ENCODE measurements at places on chromosomes 11 and 22.

GRCh38 chr11:73667891-73668290 lies 21.5 kb downstream of the PLEKHB1 start:
- DNase-seq, result no peak

DNA sequence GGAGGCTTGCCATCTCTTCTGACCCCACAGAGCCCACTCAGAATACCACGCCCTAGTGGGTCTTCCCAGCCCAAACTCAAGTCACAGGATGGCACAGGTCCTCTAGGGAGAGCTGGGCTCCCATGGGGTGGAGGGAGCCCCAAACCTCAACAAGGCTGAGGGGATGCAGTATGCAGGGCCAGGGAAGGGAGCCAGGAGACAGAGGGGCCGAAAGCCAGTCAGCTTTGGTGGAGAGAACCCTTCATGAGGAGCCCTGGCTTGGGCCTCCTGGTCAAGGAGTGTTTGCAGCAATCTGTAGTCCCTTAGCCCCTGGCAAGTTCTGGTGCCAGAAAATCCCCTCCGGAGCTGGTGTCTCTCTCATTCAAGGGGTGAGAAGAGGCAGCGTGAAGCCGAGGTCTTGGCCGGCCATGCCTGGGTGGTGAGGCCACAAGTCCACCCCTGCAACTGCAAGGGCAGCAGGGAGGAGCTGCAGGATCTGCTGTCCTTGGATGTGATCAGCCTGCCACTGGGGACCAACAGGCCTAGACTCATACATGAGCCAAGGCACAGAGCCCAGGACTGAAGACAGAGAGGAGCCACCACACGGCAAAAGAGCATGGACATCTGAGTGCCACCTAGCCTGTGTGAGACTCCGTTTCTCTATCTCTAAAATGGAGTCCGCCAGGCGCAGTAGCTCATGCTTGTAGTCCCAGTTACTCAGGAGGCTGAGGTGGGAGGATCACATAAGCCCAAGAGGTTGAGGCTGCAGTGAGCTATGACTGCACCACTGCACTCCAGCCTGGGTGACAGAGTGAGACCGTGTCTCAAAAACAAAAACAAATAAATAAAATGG lies 24.1 kb downstream of the NEAT1 start:
- DNase-seq, result peak; percentile 29

- DNase-seq, result no peak
Measured at GRCh38 chr11:13327421-13327820, 49.8 kb downstream of the BMAL1 start.

DNA sequence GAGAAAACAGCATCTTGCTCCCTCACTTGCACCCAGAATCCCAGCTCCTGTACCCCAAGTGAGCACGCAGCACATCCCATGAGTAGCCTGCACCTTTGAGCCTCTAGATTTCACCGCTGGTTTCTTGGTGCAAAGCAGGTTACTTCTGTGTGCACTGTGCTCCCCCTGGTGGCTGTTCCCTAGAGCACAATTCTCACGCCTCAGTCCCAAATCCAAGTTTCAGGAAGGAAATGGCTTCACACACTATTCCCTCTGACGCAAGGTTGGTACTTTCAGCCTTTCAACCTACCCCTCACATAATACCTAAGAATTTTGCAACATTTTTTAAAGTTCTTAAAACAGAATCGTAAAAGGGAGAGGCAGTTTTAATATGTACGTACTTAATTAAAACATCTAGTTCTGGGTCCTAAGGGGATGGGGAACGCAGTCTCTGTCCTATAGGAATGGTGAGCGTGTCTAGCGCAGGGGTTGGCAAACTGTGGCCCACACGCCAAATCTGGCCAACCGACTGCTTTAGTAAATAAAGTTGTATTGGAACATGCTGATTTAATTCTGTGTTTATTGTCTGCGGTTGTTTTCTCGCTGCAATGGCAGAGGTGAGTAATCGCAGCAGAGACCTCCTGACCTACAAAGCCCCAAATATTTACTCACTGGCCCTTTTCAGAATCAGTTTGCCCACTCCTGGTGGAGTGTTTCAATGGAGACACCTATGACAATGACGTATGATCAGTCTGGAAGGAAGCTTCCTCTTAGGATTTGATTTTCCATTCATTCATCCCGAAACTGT lies 27.5 kb downstream of the DHCR7 start:
- DNase-seq, result no peak

- no peak for DNase-seq
Measured at GRCh38 chr11:124801014-124801413, 808 bp upstream of the MSANTD2 start.

DNA sequence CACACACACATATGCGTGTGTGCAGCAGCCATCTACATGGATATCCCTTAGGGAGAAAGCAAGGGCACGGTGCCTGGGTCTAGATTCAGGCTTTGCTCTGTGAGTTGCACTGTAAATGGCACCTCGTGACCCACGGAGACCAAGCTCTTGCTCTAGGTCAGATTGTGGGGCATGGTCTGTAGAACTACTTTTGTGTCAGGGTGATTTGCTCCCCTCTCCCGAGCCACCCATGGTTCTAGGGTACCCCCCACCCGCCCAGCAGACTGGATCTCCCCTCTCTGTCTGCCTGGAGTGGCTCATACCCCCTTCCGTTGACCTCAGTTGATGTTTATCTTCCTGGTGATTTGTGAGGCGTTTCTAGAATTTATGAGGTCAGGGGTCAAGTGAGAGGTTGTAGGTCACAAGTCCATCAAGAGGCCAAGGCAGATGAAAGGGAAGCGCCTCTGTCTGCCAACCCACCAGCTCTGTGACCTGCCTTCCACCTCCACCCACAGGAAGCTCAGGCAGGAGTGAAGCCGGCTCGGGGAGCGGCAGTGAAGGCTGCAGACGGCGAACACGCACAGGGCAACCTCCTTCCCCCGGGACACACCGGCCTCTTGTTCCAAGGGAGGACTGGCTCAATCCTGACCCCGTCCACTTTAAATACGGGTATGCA lies 76.2 kb upstream of the TTLL12 start:
- peak; percentile 69 for DNase-seq

- DNase-seq, result no peak
Measured at GRCh38 chr11:98183034-98183433, 837.7 kb upstream of the CNTN5 start.

GRCh38 chr22:46612341-46612903 lies 7.8 kb upstream of the GRAMD4 start:
- DNase-seq, result no peak

DNA sequence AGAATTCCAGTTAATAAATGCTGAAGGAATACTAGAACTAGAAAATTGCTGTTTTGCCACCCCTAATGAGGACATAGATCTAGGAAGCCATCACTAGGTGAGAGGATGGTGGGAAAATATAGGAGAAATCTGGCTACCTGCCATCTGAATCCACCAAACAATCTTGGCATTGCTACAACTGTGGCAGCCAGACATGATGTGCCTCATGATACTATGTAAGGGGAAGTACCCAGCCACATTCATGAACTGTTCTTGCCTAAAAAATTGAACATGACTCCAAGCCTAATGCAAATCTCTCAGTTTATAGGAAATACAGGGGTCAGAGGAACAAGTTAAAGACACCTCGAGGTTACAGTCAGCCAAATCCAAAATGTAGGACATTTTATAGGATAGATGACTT lies 72.8 kb downstream of the SFI1 start:
- DNase-seq, result no peak

DNA sequence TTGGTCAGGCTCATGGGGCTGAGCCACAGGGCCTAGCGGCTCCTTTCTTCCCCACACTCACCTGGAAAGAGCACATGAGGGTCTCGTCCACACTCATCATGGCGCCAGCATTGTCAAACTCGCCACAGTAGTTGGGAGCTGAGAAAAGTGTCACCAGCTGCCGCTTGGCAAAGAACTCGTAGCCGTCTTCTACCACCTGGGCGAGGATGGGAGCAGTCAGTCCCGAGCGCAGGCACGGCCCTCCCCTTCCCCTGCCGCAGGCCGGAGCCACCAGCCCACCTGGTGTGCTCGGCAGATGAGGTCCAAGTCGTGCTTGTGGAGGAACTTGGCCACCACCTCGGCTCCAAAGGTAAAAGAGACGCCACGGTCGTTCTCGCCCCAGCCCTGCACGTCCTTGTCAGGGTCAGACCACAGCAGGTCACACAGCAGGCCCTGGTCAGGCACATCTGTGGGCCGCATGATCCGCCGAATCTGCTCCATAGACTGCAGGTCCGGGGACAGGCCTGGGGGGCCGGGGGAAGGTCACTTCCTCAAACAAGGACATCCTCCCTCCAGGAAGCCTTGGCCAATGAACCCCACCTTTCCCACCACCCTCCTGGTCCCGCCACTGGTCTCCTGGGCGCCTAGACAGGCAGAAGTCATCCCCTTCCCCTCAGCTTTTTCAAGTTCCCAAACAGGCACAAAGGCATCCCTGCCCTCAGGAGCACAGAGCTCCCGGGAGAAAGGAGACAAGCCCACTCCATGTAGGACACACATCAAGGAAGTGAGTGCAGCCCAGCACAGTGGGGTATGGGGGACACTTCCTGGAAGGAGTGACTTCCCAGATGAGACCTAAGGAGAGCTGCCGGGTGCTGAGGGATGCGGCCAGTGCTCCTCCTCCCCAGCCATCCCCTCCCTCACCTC lies 2.7 kb downstream of the PPP1CA start:
- no peak for DNase-seq

GRCh38 chr11:92707173-92707619 lies 262.3 kb upstream of the MTNR1B start:
- no peak for DNase-seq

DNA sequence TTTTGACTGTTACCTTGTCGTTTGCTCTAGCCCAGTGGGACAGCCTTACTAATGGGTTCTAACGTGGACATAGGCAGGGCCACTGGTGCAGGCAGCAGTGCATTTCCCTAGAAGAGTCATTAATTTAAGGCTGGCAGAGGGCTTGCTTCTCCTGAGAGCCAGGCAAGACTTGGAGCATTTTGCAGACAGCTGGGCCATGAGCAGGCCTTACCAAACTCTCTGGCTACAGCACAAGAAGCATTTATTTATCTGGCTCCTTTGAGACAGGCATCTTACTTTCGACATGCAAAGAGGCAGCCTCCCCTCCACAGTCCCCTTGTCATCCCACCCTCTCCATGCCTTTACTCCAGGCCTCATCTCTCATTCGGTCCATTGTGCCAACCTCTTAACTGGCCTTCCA lies 139.9 kb downstream of the CSNK2A3 start:
- DNase-seq, result no peak
